Fibroblast of the conjunctiva (primary cell): ENCODE measurements at places on chromosomes 12 and 14.

DNA sequence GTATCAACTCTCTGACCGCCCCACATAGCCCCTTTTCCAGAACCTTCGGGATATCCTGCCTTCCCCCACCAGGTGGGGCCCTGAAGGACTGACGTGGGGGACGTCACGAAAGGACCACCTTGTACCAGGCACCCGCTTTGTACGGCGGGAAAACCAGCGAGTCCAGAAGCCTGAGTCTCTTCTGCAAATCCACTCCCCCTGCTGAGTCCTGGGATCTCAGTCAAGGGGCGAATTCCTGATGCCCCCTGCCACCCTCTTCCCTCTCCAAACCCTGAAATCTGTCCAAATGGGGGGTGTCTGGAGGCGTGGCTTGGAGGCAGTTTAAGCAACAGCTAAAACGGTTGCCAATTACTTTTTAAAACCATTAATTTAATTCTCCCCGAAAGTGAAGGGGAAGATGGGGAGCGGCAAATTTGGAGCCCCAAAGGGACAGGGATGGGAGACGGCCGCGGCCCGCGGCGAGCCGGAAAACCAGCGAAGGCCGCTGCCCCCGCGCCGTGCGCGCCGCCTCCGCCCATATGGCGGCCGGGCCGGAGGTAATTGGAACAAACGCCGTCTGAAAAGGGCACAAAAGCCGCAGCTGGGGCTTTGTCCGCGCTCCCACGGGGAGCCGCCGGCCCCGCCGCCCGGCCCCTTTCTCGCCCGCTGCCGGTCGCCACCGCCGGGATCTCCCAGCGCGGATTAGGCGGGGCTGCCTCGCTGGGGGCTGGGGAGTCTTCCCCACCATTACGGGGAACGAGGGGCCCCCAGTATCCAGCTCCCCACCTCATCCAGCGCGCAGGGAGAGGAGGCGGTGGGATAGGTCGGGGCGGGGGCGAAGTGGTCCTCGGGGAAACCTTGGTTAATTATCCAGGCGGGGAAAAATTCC lies 6.6 kb downstream of the LHX5 start:
- no peak for DNase-seq

GRCh38 chr12:67039995-67040860 lies 228.9 kb upstream of the CAND1 start:
- no peak for DNase-seq

DNA sequence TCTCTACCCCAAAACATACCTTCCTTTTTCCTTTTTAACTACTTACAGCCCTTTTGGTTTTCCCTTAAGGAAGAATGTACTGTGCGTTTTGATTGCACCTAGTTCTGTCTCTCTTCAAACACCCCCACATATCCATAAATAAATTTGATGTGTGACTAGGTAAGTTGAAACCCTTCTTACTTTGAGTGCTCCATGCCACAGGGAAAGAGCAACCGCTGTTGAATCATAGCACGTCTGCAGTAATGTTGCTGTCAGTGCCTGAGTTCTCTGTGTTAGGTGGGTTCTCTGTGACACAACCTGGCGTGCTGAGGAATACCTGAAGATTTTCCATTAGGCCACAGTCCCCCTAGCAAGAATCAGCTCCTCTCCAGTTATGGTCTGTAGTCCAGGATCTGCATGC lies 102.1 kb downstream of the FIGNL2 start:
- no peak for DNase-seq

DNA sequence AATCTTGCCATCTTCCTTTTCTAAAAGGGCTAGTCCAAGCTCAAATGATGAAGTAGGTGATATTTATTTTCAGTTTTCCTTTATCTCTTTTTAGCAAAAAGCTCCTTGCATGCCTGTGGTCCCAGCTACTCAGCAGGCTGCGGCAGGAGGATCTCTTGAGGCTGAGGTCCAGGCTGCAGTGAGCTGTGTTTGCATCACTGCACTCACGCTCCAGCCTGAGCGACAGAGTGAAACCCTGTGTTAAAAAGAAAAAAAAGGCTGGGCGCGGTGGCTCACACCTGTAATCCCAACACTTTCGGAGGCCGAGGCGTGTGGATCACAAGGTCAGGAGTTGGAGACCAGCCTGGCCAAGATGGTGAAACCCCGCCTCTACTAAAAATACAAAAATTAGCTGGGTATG lies 5.0 kb downstream of the TMEM116 start:
- DNase-seq, result no peak

DNA sequence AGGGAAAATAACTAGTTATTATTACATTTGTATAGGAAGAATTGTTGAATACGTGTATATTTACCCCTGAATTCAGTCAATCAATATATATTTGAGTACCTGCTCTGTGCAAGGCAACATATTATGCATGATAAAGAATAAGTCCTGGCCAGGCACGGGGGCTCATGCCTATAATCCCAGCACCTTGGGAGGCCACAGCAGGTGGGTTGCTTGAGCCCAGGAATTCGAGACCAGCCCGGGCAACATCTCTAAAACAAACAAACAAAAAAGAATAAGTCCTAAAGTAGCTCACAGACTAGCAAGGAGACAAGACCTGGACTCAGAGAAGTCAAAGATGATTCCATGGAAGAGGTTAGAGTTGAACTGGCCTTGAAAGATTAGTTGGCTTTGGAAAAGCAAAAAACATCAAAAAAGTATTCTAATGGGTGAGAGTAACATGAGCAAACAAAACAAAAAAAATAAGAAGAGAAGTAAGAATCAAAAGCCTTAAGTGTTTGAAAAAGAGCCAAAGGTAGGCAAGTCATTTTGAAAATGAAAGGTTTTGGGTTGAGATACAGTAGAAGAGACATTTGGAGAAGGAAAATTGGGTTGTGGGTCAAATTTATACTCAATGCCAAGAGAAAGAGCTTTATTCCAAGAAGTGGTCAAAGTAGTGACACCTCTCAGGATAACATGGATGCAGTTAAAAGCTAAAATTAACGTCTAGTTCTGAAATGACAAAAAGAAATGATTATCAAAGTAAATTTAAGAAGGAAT lies 115.2 kb upstream of the BCAT1 start:
- DNase-seq, result no peak

GRCh38 chr12:28316049-28316448 lies 125.8 kb downstream of the CCDC91 start:
- DNase-seq, result no peak

- no peak for DNase-seq
Observed at GRCh38 chr12:116856729-116857128, 24.5 kb downstream of the HRK start.

GRCh38 chr12:105858981-105859710 lies 279.6 kb downstream of the NUAK1 start:
- DNase-seq, result no peak

GRCh38 chr14:80776657-80777056 lies 164.9 kb downstream of the CEP128 start:
- DNase-seq, result no peak

DNA sequence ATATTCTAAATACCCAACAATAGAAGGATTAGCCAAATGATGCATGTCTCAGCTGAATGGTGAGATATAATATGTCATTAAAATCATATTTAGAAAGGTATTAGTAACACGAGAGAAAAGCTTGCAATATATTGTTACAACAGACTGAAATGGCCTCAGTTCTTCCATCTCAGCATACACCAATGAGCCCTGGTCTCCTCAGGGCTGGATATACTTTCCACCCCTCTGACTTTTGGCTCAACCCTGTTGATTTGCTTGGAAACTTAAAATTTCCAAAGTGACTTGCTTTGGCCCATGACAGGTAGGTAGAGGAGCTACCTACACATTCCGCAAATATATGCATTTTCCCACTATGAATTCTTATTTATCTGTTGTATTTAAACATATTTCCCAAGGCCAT lies 908.1 kb upstream of the TMEM132C start:
- DNase-seq, result no peak

DNA sequence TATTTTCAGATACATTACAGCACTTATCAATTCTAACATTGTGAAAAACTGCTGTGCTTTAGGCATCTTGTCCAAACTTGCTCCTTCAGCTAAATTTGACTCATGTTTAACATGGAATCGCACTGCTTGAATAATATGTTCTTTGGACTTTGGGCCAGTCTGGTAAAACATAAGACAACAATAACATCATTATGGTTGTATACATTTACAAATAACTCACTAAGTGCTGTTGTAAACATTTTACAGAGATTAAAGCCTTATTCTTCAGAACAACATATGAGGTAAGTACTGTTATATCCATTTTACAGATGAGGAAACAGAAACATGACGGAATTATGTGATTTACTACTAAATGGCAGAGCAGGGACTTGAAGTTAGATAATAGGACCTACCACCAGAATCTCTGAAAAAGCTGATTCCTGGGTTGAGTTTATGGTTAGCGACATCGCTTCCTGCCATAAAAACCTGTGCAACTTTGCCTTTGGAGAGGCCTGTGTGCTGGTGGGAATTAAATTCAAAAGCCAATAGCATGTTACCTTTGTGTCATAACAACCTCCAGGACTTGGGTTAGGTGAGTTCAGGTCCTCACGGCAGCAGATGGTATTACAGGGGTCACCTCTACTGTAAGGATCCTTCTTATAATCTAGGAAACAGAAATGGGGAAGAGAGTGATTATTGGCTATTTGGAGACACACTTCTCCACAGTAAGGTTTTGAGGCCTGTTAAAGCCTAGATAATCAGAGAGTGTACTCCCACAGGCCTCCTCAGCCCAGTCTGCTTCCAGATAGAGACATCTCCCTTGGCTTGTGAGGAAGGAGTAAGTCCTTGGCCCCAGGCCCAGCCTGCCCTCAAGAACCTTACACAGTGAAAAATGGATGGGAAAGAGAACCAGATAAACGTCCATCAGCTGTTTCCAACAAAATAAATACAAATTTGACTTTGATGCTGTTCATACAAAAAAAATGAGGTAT lies 61.8 kb downstream of the PLBD1 start:
- DNase-seq, result no peak

DNA sequence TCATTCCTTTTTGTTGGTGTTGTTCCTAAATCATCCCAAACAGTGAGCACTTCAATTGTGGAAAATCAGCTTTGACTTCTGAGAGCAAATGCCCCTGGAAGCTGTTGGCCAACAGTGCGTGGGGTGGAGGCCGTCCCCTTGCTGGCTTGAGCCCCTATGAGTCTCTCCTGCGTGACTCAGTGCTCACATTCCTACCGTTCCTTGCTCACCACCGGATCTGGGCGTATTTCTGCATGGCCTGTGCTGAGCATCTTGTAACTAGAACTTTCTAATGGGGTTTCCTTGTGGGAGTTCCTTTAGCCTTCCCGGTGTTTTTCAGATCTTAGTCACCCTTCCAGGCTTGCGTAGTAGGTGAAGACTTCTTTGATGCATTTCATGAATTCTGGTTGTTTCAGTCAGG lies 14.7 kb downstream of the SERPINA1 start:
- DNase-seq, result peak; percentile 78

- no peak for DNase-seq
Observed at GRCh38 chr12:573232-573631, 90.0 kb downstream of the NINJ2 start.

GRCh38 chr12:32777159-32777558 lies 21.5 kb upstream of the YARS2 start:
- DNase-seq, result no peak

DNA sequence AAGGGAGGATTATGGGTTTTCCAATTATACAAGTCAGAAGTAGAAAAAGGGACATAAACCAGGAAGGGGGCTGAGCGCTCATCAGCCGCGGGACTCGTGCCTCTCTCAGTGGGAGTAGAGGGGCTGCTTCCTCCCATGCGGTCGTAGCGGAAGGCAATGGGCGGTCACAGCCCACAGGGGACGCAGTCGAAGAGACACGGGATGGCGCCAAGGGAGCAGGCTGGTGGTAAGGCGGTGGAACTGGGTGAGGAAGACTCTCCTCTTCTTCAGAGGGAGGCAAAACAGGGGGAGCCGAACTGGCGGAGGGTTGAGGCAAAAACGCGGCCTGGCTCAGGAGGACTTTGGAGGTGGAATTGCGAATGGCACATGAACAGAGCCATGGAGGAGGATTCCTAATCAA lies 677.7 kb downstream of the TMEM121 start:
- no peak for DNase-seq

GRCh38 chr12:5430641-5431603 lies 986 bp upstream of the NTF3 start:
- DNase-seq, result no peak

DNA sequence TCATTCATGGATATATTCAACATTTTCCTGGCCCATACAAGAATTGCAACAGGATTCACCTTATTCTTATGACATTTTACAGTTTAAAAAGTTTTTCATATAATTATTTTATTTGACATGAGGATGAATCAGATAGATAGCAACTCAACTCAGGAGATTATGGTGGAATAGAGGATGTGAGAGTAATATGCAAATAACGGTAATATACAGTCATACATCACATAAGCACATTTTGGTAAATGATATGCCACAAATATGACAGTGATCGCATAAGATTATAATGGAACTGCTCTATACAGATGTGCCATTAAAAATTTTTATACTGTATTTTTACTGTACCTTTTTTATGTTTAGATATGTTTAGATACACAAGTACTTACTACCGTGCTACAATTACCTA lies 24.1 kb upstream of the CRADD start:
- DNase-seq, result no peak

GRCh38 chr12:122975790-122976647 lies 975 bp downstream of the OGFOD2 start:
- no peak for DNase-seq

DNA sequence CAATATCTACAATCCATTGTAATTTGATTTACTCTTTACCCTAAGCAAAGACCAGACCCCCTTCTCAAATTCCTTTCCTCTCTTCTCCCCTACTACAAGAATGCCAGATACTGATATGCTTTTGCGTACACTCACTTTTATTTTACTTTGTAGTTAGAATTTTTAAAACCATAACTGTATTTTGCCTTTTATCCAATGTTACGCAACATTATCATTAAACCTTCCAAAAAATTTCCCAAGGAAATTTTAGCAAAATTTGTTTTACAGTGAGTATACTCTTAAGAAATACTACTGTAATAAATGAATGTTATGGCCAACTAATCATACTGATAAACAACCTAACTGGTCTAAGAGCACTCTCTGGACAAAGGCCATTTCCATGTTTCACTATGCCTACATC lies 22.3 kb downstream of the ATP2B1 start:
- DNase-seq, result no peak

DNA sequence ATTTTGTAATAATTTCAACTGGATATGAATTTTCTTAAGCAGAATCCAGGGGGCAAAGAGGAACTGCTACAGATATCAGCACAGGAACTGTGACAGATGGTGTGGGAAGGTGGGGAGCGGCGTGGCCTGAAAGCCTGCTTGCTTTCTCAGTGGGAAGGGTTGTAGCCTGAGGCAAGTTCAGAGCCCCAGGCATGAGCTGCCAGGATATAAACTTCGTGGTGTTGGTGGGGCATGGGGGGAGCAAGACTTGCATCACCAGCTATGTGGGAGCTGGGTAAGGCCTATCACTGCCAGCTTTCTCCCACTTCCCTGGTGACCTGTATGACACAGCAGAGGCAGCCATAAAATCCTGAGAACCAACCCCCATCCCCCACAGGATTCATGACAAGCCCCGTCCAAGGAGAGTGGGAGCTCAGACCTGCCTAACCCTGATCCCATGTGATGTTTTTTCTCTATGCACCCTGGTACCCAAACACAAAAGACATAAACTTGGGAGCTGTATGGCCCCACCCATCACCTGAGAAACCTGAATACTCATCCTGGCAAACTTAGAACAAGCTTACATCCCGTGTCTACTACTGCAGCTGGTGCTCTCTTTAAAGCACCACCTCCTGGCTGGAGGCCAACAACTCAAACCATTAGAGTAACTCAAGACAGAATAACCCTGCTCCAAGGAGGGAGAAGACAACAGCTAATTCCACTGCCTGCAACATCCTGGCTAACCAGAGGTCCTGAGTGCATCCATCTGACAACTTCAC lies 16.5 kb downstream of the CLEC1A start:
- DNase-seq, result no peak

GRCh38 chr12:110107369-110108281 lies 16.5 kb upstream of the IFT81 start:
- DNase-seq, result peak; percentile 45
